ENCODE measurements at places on chromosomes 2 and 18.

- DNase-seq, result no peak
Measured at GRCh38 chr2:49291619-49292018, 137.3 kb upstream of the FSHR start.

DNA sequence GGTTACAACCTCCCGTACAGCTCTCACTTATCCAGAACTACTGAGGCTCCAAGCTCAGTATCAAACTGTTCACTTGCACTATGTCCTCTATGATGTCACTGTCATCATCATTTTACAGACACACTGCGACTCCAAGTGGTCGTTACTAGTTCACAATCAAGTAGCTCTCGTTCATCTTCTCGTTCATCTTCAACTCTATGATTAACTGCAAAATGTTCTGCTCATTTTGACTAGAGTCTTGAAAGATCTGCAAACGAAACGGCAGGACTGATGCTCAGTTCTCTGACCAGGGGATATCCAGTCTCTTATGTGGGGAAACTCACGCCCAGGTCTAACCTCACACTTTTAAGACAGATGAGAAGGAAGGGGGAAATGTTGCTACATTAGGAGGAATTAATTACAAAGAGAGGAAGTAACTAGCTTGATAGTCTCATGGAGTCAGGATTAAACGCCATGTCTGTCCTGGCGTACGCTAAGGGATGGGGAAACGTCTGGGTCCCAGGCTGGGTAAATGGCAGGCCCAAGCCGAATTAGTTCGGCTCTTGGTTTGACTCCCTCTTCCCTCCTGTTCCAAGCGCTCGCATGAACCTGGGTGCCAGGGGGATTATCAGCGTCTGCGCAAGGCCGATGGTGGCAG lies 794 bp upstream of the CHCHD5 start:
- peak; percentile 50 for DNase-seq

DNA sequence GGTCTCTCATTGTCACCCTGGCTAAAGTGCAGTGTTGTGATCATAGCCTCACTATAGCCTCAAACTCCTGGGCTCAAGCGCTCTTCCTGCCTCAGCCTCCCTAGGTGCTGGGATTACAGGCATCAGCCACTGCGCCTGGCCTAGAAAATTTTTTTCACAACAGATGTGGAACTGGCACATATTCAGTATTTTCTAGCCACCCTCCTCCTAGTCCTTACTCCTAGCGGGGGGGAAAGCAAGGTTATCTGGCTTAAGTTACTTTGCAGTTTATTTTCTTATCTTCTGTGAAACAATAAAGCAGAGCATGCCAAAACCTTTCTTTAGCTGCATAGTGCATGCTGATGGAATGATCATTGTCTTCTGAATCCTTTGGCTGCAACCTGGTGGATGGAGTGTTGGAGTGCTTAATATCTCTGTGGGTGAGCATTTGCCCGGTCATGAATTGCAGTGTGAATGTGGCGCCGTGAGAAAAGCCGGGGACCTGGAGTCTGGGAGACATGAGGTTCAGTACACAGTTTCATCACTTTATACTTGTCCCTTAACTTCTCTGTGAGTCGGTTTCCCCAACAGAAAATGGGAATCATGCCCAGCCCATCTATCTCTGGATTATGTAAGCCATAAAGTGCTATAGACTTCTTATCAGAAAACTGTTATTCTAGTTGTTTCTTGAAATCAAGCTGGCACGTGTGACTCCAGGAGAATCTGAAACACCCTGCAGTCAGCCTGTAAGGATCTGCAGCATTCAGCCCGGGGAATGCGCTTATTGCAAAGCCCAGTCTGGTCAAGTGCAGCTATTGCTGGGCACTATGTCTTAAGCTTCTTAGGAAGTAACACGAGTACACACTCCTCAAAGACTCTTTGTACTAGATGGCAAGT lies 38.2 kb upstream of the MAP3K20 start:
- no peak for DNase-seq

- DNase-seq, result no peak
Measured at GRCh38 chr2:118442996-118443553, 354.8 kb downstream of the INSIG2 start.

GRCh38 chr2:188956961-188957360 lies 17.2 kb upstream of the COL3A1 start:
- DNase-seq, result no peak

GRCh38 chr2:59662127-59662861 lies 891.2 kb downstream of the BCL11A start:
- DNase-seq, result no peak

Measured in SHP77 (cell line).